Stimulated activated CD8-positive, alpha-beta memory T cell treated with anti-CD3 and anti-CD28 coated beads, Interleukin-2, amount 100 ng/mL, for 1 hour (primary cell): ENCODE measurements at places on chromosomes 2 and 18.

DNA sequence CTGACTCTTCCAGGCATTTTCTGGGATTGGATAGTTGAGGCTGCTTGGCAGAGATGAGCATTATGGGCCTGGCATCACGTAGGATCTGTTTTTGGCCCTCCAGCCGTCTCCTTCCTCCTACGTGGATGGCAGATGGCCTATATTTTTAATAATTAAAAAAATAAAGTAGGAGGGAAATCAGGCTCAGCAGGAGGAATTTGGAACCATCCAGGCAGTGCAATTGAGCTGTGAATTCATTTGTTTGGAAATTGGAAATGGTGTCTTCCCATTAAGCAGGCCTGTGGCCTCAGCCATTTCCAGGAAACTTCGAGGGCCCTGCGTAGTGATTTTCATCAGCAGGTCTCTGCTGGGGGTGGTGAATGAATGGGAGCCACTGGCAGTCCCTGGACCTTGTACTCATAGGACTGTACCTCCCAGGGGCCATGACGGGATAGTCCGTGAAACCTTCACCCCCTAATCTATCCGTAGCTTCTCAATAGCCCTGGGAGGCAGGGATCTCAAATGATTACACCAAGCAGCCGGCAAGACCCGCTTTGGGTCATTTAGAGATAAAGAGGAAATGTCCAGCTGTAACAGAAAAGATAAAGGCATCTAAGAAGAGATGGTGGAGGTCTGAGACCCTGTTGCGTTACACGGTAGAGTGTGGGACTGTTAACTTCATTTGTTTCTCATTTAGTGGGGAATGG lies 73.1 kb upstream of the TNP1 start:
- no peak for DNase-seq

- no peak for DNase-seq
These were observed 28.8 kb downstream of the SETBP1 start for GRCh38 chr18:44709307-44710126.

GRCh38 chr2:10126632-10127026 lies 4.1 kb downstream of the RRM2 start:
- no peak for DNase-seq

GRCh38 chr2:42964439-42965083 lies 172.2 kb upstream of the HAAO start:
- DNase-seq: no peak

DNA sequence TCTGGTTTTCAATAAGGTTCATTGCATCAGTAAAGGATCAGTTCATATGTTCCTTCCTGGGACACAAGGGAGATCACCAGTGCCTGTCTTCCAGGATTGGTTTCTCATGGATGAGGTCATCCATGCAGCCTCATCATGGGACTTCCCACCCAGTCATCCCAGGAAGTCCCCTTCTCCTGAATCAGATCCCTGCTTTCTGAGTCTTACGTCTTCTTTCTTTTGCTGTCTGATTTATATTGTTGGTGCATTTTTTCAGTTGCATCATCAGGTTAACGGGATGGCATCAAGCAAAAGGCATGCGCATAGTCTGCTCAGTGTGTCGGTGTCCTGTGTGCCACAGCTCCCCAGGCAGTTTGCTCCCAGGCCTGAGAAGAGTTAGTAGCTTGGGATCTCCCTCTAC lies 105.9 kb downstream of the SOX11 start:
- DNase-seq: no peak

- no peak for DNase-seq
These were observed 103.2 kb downstream of the PTGR3 start for GRCh38 chr18:75105551-75106254.

GRCh38 chr2:67674668-67675067 lies 277.5 kb downstream of the ETAA1 start:
- DNase-seq: no peak

- no peak for DNase-seq
These were observed 265.0 kb upstream of the SLC8A1 start for GRCh38 chr2:40716879-40717278.

- no peak for DNase-seq
These were observed 4.3 kb downstream of the TMEM127 start for GRCh38 chr2:96261328-96262003.

DNA sequence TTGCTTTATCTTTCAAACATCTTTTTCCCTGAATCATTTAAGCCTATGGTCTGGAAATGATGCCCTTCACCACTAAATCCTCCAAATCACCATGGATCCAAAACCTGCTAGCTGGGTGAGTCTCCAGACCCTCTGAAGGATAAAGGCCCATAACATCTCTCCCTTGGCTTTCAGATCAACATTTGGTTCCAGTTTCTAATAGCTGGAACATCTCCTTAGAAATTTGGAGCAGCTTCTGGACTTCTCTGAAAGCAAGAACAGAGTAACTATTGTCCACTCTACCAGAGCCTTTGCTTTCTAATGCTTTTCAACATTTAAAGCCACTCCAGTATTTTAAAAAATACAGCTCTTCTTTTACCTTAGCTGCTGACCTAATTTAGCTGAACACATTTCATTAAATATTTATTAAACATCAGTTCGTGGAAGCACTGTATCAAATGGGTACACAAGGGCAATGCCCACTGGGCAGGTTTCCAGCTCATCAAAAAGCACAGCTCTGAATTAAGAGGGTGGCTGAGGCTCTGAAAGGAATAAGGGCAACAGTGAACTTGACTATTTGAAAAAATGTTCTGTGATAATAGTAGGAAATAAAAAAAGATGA lies 75.3 kb downstream of the GALNT3 start:
- DNase-seq: no peak

DNA sequence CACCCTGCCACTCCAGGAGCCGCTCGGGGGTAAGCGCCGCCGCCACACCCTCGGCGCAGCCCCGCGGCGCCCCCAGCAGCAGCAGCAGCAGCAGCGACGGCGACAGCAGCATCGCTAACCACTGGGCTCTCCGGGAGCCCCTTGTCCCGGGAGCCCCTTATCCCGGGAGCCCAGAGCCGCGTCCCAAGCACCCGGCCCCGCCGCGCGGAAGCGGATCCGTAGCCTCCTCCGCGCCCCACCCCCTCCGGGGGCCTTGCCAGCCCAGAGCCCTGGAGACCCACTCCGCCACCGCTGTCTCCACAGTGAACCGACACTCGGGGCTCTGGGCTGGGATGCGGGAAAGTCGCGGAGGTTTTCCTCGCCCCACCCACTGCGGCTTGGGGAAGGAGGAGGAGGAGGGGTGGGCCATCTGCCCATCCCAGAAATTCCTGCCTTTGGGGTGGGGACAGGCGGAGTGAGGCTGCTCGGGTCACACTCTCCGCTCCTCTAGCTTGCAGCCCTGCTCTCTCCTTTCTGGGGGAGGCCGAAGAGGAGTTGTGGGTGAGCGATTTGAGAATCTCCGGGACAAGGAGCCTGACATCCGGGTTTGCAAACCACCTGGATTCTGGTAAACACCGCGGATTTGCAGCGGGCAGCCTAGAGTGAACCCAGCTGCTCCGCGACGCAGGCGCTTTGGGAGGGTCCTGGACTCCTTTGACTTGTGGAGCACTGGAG lies at the start of gene PLA2R1:
Gene PLA2R1, minus strand, starts transcription at position 324 of the 714 bp plus-strand sequence. Its CDS starts 212 bp downstream, at position 112.
- no peak for DNase-seq

GRCh38 chr18:69490072-69490471 lies 89.4 kb downstream of the DOK6 start:
- no peak for DNase-seq
